ENCODE measurements at places on chromosomes 1 and 21.
A peak's percentile ranks its signal among the peaks of the same experiment; 100 is the strongest.

GRCh38 chr1:178039891-178040290 is 54.0 kb upstream of the RASAL2 start:
- DNase-seq, result no peak

DNA sequence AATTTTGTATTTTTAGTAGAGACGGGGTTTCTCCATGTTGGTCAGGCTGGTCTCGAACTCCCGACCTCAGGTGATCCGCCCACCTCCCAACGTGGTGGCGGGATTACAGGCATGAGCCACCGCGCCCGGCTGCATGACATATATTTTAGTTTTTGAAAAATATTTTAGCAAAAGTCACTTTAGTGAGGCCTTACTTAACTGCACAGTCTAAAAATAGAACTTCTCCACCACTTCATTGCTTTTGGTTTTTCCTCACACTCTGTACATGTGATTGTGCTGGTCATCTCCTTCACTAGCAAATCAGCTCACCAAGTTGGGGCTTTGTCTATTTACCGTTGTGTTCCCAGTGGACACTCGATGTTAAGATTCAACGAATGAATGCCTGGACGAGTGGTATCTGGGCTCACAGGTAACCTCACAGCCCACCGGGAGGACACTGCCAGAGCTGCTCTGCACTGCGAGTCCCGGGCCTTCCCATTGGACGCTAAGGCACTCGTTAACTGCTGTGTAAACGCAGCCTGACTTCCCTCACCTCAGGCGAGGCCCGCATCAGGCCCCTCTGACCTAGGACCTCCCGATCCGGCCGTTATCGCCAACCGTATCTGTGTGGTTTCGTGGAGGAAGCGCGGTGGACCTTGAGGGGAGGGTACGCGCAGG is 14.0 kb upstream of the ZNF692 start:
- DNase-seq, result peak; percentile 77

DNA sequence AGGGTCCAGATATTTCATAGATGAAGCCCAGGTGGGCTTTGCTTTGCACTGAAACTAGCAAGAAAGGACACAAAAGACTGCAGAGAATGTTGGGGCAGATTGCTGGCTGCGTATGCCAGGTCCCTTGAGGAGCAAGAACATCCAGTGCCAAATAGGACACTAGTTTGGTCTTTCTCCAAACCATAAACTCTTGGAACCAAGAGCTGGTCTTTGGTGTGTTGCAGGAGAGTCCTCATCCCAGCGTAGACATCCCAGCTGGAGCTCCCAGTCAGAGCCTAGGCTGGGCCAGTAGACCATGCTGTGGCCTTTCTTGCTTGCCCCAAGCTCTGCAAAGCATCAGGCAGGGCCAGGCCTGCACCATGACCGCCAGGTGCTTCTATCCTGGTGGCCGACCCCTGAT is 87.5 kb downstream of the ATP5PO start:
- no peak for DNase-seq

GRCh38 chr1:99943223-99943794 is 26.5 kb upstream of the SLC35A3 start:
- DNase-seq, result no peak

DNA sequence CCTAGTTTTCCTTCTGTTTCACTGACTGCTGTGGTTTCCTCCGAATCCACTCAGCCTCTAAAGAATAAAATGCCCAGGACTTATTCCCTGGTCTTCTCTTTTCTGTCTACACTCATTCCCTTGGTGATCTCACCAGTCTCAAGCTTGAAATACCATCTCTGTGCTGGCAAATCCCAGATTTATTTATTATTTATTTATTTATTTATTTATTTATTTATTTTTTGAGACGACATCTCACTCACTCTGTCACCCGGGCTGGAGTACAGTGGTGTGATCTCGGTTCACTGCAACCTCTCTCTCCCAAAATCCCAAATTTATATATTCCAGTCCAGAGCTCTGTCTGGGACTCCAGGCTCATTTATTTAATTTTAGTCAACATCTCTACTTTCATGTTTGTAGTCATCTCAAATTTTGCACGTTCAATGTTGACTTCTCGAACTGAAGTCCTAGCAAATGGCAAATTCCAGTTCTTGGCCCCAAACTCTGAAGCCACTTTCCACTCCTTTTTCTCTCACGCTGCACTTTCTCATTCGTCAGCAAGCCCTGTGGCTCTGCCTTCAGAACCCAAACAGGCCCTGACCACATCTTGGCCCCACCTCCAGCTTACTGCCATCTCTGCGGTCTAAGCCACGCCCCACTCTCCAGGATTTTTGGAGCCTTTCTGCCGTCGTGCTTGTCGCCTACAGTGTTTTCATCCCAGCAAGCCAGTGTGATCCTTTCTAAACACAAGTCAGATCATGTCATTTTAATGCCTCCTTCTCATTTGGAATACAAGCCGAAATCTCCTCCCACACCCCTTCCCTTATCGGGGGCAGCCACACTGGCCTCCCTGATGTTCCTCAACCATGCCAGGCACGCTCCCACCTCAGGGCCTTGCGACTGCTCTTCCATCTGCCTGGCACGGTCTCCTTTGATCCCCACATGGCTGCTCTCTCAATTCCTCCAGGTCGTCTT is 14.2 kb upstream of the TENT5B start:
- DNase-seq, result peak; percentile 78

DNA sequence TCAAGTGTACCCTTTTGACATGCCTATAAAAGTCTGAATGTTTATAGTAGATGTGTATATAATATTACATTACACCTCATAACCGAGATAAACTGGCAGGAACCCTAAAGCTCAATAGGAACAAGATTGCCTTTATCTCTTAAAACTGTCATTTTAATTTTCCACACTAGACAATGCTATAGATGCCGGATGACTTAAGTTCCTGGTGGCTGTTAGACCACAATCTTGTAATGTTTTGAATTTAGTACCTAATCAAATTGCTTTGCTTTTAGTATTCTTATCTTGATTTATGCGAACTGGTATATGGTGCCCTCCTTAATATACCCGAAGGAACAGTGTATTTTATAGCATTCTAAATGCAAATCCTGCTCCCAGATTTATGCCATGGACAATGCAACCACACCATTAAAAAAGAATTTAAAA is 1397.0 kb upstream of the ADGRL4 start:
- DNase-seq, result no peak

DNA sequence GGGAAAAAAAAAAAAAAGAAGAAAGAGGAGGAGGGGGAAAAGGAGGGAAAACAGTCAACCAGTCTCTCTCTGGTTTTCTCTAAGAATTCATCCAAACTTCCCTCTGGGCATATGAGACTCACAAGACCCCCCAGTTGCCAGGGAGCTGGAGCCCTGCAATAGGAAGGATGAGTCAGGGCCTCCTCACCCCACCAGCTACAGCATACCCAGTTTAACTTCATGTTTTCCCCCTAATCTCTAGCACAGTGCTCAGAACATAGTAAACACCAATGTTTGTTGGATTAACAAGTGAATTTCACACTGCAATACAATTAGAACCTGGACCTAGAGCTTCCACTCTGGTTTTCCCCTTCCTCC is 7.8 kb downstream of the F11R start:
- no peak for DNase-seq

DNA sequence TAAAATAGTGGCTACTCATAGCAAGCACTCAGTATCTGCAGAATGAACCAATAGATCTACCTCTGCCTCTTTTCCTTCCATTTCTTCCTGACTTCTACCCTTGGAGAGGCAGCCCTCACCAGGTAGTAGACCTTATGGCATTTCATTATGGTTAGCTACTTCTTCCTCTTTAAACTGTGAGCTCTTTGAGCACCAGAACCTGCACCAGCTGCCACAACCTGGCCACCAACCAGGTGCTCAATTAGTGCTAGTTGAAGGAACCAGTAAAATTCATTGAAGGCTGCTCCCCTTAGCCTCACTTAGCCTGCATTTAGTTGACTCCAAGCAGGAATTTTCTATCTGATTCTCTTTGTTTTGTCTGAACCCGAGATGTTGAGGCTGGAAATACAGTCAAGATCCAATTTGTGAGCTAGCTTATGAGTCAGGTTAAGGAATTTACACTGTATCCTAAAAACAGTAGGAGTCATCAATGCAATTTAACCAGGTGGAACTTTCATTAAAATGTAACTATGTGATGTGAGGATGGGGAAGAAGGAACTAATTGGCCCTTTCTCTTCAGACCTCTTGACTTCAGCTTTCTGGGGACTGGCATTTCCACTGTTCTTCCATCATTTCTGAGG is 81.5 kb upstream of the UBE2U start:
- no peak for DNase-seq

- DNase-seq, result no peak
Measured at GRCh38 chr1:86573763-86574484, 27.0 kb downstream of the CLCA4 start.

DNA sequence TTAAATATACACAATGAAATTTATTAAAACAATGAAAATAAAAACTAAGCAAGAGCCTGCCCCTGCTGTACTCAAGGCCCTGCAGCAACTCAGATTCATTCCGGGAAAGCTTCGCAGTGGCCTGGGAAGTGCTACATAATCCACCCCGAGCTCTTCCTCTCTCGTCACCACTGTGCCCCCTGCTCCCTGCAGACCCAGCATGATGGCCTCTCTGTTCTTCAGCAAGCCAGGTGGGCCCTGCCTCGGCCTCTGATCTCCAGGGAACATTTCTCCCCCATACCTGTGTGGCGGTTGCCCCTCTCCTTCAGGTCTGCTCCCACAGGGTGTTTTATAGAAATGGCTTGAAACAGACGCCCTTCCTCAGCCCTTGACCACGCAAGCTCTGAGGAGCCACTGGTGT is 10.6 kb downstream of the RNF187 start:
- DNase-seq, result no peak

GRCh38 chr1:26994020-26994786 is 711 bp downstream of the TRNP1 start:
- no peak for DNase-seq

DNA sequence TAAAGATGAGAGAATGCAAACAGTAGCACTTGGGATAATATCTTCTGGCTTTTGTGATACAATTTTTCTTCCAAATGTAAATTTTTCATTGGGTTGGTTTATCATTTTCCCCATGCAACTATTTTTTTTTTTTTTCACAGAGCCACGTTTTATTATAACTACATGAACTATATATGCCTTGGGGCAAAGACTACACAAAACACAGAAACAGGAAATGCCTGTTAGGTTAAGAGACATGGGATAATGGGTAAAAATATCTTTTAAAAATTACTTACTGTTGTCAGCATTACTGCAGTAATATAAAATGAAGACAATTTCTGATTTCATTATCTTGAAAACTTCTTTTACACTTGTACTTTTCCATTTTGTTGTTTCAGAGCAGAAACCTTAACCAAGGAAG is 74.6 kb downstream of the DISP1 start:
- no peak for DNase-seq

DNA sequence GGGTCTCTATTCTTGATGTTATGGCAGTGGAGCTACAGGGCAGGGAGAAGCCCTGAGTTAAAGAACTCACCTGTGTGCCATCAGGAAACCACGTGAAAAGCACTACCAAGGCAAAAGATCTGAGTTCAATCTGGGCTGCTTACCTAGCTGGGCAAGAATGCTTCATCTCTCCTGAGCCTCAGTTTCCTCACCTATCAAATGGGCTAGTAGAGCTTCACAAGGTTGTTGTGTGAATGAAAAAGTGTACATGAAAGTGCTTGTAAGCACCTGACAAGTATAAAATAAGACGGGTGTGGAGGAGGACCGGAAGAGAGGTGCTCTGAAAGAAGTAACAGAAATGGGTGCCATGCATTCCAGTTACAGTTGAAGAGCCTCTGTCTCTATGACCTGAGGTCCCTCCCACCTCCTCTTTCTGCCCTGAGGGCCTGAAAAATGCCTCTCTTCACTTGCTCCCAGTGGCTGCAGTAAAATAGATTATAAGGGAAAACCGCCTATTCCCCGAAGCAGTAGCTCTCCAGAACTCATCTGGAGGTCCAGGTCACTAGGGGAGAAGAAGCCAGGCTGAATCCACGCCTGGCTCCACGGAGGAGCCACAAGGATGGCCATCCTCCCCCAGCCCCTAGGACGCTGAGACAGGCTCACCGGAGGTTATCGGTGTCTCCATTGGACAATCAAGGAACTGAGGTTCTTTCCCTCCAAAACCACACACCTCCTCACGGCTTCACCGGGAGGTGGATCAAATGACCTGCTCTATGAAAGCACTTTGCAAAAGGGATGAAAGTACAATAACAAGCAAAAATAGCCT is 1.4 kb downstream of the GPR161 start:
- DNase-seq, result no peak

GRCh38 chr1:78465143-78465542 is 25.6 kb upstream of the PTGFR start:
- DNase-seq, result no peak

GRCh38 chr1:116231752-116232151 is 120.6 kb downstream of the MAB21L3 start:
- DNase-seq, result no peak

- DNase-seq, result no peak
Measured at GRCh38 chr1:117244971-117245370, 34.2 kb upstream of the VTCN1 start.

- DNase-seq, result no peak
Measured at GRCh38 chr1:95509989-95510388, 276.0 kb downstream of the RWDD3 start.

DNA sequence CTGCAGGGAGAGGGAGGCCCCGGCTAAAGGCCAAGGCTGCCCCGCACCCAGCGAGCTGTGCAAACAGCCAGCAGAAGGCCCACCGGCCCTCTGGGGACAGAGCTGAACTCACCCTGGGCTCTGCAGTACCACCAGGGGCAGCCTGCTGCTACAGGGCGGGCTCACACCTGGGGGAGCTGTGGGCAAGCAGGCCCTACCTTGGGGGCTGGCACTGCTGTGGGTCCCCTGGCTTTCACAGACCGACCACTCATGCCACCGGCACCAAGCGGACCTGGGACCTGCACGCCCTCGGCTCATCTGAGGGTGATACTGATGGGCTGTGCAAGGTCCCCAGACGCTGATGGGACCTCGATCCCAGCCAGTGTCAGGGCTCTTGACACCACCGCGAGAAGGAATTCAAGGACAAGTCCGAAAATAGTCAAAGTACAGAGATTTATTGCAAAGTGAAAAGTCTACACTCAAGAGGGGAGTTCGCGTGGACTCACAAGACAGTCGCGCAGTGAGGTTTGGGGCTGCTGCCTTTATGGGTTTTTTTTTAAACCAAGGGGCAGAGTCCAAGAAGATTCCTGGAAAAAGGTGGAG is 61.0 kb upstream of the ADARB1 start:
- DNase-seq, result no peak

- no peak for DNase-seq
Measured at GRCh38 chr1:165675794-165676193, 22.6 kb downstream of the ALDH9A1 start.

- no peak for DNase-seq
Measured at GRCh38 chr1:36622741-36623648, 140.3 kb upstream of the CSF3R start.

GRCh38 chr1:47508702-47509431 is 71.0 kb downstream of the FOXD2 start:
- DNase-seq, result no peak

GRCh38 chr1:28807046-28807445 is 4.9 kb upstream of the OPRD1 start:
- DNase-seq, result no peak

DNA sequence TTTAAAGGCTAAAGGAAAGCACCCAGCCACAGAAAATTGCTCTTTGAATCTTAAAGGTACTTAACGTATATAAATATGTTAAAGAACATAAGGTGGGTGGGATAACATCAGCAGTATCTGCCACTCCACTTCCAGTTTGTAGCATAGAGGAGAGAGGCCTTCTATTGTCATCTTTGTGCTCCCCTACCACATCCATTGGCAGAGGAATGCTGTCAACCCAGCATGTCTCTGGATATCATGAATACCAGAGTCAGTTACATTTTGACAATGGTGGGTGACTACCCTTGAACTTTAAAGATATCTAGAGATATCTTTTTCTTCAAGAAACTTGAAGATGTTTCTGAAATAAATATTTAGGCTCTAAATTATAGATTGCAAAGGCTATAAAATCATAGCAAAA is 283.2 kb upstream of the LRRC7 start:
- DNase-seq, result no peak

GRCh38 chr1:212532469-212533147 is 76.0 kb upstream of the ATF3 start:
- DNase-seq, result no peak

Measured in NCI-H2081 (cell line).